Right renal cortex interstitium (tissue), 3 donors: ENCODE measurements at places on chromosomes 7 and 10. TPM values are rescaled to one million over a fixed set of nuclear protein-coding genes. Genes with fewer than 3 reads are reported as not detected.

DNA sequence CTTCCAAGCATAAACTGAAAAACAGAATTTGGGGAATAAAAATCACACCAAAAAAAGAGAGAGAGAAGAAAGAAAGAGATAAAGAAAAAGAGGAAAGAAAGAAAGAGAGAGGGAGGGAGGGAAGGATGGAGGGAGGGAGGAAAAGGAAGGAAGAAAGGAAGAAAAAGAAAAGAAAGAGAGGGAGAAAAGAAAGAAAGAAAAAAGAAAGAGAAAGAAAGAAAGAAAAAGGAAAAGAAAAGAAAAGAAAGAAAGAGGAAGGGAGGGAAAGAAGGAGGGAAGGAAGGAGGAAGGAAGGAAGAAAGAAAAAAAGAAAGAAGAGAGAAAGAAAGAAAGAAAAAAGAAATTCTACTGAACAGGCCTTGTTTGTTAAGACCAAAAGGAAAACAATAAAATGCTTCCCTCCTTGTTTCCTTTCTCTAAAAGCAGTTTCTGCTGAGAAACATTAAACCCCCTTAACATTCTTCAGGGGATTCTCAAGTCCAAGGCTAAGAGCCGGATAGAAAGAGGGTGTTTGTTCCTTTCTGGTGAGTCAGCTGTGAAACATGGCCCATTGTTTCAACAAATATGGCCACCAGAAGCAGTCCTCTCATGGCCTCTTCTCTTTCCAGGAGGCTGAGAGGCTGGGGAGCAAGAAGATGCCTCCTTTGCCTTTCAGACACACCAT is 46.9 kb upstream of the GPAM start:
- DNase-seq = no peak

GRCh38 chr7:159179241-159179640 is 34.6 kb upstream of the VIPR2 start:
- no peak for DNase-seq

DNA sequence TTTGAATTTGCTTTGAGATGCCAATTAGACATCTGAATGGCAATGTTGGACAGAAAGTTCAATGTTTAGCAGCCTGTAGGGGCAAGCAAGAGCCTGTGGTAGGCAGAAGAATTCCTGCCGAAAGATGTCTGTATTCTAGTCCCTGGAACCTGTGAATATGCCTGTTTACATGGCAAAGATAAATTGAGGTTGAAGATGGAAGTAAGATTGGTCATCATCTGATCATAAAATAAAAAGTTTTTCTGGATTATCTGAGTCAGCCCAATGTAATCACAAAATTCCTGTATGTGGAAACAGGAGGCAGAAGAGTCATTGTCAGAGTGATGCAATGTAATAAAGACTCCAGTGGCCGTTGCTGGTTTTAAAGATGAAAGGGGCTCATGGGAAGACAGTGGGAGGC is 430.5 kb downstream of the MDFIC start:
- DNase-seq = no peak

Gene SAMD9
- 7.4 TPM for polyA plus RNA-seq
